ENCODE measurements at places on chromosomes 7 and 10.

DNA sequence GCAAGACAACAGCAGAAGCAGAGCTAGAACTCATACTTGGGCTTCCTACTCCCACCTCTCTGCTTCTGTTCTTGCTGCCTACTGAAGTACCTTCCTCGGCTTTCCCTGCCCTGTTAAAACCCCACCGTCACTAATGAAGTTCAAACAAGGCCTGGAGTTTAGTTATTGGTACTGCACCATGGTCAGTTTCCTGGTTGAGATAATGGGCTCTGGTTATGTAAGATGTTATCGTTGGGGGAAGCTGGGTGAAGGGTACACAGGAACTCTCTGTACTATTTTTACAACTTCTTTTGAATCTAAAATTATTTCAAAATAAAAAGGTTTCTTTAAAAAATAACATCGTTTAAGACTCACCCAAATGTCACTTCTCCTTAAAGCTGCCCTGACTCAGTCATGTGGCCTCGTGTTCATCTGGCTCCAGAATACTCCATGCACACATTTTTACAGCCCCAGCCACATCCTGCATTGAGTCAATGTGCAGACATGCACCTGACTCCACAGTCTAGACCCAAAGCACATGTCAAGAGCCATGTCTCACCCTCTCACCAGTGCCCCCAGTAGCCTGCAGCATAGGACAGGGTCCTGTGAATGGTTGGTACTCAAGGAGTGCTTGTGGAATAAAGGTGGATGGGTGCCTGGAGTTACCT is 36.9 kb upstream of the AQP1 start:
- DNase-seq: no peak

DNA sequence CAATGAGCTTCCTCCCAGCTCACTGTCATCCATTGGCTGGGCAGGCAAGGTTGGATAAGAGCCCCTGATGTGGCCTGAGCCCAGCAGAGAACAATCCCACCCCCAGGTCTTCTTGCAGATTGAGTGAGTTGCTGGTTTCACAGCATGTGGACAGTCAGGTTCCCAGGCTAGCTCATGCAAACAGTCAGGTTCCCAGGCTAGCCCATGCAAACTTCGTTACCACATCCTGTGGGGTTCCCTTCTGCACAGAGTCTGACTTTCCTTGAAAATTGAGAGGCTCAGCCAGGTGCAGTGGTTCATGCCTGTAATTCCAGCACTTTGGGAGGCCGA is 67.1 kb downstream of the TMEM130 start:
- no peak for DNase-seq

DNA sequence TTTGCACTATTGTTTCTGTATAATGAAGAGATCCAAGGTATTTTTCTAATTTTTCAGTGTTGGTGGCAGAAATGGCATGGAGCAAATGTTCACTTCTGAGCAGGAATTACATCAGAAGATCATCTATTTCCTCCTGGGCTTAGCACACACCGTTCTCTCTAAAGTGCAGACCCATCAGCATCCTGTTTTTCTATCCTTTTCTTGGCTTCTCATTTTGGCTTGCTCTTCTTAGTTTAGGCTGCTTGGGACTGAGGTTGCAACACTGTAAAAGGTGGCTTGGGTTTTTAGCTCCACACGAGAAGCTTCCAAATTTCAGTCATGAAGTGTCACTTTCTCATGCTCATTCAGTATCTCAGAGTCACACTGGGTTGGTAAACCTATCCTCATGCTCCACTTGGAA is 79.9 kb upstream of the SMIM30 start:
- no peak for DNase-seq

DNA sequence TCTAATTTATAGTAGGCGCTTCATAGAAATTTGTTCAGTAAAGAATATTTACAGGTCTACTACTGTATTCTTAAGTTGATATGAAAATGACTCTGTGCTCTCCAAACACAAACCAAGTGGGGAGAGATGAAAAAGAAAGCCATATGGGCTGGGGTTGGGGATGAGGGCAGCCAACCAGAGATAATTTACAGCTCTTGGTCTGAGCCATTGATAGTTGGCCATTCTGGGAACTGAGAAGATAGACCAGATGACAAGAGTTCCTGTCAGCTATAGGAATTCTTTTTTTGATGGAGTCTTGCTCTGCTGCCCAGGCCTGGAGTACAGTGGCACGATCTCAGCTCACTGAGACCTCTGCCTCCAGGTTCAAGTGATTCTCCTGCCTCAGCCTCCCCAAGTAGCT is 57.4 kb downstream of the LAMB4 start:
- DNase-seq: no peak

- no peak for DNase-seq
These were observed 225.7 kb downstream of the VTI1A start for GRCh38 chr10:112672706-112673105.

- no peak for DNase-seq
These were observed 139.3 kb downstream of the CXCL12 start for GRCh38 chr10:44245601-44245938.

GRCh38 chr10:15775513-15775912 is 55.8 kb upstream of the ITGA8 start:
- no peak for DNase-seq

GRCh38 chr10:71750124-71750841 is 23.0 kb downstream of the VSIR start:
- no peak for DNase-seq

DNA sequence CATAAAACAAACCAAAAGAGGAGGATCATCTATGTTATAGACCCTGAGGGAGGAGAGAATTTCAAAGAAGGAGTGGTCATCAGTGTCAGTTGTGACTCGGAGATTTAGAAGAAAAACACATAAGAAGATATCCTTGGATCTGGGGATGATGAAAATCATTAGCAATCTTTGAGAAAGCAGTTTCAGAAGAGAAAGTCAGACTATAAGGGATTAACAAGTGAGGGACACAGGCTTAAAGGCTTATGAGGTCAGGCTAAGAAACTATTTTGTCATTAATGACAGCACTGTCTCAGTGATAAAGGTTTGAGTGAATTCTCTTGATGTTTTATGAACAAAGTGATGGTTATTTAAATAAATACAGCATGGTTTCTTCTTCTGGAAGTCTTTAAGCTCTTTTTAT is 6.1 kb upstream of the GPR85 start:
- DNase-seq: no peak

- DNase-seq: no peak
These were observed 173.9 kb upstream of the MEOX2 start for GRCh38 chr7:15860264-15860949.

GRCh38 chr7:44275957-44276570 is 49.3 kb downstream of the CAMK2B start:
- DNase-seq: no peak

- DNase-seq: no peak
These were observed 318.4 kb downstream of the GLRX3 start for GRCh38 chr10:130454543-130455000.

DNA sequence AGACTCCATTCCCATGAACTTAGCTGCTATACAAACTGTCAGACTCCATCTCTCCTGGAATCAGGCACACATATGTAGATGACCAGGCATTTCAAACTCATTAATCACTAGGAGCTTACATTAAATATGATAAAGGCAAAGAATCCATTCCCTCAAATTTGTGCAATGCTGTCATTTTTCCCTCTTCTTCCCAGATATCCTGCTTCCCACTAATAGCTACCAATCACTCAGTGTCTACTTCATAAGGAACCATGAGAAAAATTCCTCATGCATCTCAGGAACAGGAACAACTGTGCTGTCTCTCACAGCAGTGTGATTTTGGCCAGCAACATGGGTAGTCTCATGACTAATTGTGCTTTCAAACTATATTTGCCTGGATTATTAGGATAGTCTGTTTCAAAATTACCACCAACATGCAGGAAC is 133.9 kb downstream of the DKK1 start:
- no peak for DNase-seq

DNA sequence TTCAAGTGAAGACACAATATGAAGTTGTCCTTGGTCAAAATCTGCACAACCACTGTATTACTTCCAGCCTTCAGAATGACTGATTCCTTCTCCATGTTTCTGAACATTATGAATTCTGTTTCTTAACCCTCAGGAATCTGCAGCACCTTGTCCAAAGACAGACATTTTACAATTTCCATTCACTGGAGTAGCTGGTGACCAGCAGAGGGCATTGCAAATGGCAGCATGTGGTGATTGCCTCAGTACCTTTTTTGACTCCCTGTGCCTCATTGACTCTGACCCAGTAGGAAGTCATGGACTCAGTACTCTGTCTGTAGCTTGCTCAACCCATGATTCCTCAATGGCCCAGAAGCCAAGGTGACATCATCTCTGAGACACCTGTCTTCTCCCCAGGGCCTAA is 879 bp upstream of the VPS41 start:
- no peak for DNase-seq

DNA sequence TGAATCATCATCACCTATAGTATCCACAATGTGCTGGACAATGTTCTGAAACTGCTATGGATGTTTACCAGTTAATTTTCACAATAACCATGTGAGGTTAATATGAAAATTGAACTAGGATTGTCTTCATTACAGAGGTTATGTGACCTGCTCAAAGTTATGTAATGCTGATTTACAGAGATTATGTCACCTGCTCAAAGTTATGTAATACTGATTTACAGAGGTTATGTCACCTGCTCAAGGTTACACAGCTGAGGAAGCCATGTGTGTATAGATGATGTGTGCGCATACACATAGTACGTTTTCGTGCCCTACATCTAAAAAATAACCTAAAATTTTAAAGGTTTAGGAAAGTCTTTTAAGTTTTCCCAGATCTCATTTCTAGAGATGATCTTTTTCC is 298.0 kb downstream of the CDK14 start:
- DNase-seq: no peak

DNA sequence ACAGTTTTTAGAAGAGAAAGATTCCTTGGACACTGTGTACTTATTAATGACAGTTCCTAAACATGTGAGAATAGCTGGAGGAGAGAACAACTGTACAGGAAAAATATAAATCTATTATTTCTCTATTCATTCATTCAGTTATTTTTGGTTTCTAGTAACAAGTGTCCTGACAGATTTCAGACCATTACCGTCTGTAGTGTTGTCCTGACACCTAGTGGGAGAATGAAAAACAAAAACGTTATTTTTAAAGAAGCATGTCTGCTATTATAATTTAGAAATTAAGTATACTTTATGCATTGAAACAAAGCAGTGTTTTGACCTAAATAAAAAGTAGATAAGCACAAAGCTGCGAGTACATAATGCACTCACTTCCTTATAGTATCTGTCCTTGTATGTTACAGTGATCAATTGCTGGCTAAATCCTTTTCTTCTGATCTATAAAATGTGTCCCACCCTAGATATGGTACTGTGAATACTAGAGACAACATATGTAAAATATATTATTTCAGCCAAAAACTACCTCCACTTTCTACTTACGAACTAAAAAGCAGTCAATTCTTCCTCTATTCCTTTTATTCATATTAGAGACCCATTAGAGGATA is 575.6 kb downstream of the ARL4A start:
- DNase-seq: no peak

GRCh38 chr7:30841801-30842541 is 69.7 kb upstream of the AQP1 start:
- DNase-seq: no peak

DNA sequence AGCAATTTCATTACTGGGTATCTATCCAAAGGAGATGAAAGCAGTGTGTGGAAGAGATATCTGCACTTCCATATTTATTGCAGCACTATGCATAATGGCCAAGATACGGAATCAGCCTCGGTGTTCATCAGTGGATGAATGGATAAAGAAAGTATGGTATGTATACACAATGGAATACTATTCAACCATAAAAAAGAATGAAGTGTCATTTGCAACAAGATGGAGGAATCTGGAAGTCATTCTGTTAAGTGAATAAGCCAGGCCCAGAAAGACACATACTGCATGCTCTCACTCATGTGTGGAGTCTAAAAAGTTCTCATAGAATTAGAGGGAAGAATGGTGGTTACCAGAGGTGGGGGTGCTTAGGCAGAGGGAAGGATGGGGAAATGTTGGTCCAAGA is 35.3 kb downstream of the CREM start:
- DNase-seq: no peak

GRCh38 chr10:20768843-20769242 is 128.3 kb downstream of the NEBL start:
- no peak for DNase-seq

- no peak for DNase-seq
These were observed 1.5 kb downstream of the DNA2 start for GRCh38 chr10:68470300-68470699.

DNA sequence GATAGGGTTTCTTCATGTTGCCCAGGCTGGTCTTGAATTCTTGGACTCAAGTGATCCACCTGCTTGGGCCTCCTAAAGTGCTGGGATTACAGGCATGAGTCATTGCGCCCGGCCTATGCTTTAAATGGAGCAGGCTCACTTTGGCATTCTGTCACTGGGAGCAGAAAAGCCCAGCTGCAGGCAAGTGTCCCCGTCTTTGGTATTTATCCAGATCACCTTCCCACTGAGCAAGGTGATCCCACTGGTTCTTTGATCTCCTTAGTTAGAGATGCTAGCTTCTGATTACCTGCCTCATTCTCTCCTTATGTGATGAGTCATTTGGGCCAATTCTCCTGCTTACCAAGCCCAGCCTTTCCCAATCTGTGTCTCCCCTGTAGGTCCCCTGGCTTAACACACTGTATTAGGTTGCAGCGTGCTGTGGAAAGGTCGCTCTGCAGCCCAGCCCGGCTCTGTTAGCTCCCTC is 39.3 kb downstream of the SPDYE5 start:
- DNase-seq: no peak

DNA sequence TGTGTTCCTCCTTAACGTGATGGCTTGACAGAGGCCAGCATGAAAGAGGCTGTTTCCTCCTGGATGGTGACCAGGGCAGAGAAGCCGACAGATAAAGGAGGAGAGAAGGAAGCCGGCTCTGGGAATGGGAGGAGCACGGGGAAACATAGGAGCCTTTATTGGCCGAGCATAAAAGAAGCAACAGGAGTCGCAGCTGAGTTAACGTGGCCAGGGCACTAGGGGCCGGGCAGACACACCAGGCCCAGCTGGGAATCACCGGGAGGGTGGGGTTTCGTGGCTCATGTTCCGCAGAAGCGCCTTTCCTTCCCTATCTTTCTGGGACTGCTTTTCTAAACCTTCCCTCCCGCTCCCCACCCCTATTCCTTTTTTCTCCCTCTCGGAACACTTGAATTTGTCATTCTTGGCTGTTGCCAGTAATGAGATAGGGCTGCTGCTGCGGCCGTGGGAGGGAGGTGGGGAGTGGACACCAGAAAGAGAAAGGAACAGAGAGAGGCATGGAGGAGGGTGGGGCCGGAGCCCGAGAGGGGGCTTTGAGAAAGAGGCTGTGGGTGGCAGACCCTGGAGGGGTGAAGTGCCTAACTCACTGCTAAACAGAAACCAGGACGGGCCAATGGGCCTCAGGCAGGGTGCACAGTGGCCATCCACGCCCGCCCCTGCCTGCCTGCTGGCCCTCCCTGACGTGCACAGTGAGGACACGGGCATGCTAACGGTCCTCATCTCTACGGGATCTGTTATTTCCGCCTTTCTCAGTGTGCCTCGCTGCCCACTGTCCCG is 65.2 kb downstream of the COL13A1 start:
- no peak for DNase-seq

Data from activated CD8-positive, alpha-beta memory T cell treated with anti-CD3 and anti-CD28 coated beads for 4 hours (primary cell).